Coronary artery (tissue), 2 donors: ENCODE measurements at places on chromosomes 5 and 9.

GRCh38 chr9:114386886-114387679, 699 bp downstream of the AKNA start:
- DNase-seq: no peak

DNA sequence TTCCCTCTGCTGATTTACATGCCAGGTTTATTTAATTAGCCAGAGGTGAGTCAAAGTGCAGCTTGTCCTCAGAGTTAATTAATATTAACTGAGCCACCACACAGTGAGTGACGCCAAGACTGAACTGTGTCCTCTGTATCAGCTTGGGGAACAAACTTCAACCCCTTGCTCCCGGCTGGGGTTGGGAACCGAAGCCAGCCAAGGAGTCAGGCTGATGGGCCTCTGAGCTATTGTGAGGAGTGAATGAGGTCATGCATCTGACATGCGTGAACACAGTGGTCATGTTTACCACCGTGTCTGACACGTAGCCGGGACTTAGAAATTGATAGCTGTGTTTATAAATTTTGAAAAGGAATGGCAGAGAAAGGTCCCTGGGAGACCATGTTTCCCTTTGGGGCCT, 17.1 kb downstream of the IGIP start:
- no peak for DNase-seq

DNA sequence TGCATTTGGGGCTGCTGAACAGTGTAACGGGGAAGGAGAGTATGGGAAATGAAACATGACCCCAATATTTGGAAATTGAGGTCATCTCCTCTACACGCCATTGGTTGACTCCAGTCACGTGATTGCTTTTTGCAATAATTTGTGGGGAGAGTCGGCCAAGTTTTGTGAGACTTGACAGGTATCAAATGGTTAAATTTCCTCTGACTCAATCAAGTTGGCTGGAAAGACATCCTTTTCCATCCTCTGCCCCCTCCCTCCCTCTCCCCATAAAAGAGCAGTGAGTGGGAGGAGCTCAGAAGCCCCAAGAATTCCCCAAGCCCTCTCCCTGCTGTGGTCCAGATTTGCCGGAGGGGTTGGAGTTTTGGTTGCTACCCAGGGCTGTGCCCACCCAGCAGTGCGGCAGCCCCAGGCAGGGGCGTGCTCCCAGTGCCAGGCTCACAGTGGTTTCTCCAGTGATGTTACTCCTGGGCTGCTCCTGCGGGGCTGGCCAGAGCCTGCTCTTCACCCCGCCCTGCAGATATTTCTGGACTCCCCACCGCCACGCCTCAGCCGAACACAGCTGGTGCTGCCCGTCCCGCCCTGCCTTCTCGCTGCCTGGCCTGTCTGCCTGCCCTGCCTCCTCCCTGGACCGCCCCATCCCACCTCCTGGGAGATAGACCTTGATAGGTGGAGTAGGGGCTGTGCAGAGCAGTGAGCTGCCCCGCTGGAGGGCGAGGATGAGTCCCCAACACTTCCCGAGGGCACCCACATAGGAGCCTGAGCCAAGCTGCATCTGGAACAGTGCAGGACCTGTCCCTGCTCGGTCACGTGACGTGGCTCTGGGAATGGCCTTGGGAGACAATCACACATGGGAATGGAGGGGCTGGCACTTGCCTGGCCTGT, 3.4 kb downstream of the COL5A1 start:
- peak; percentile 93 for DNase-seq

GRCh38 chr9:76023715-76024195, 133.3 kb downstream of the PCSK5 start:
- no peak for DNase-seq

GRCh38 chr9:4126996-4127395, 172.9 kb downstream of the GLIS3 start:
- no peak for DNase-seq

DNA sequence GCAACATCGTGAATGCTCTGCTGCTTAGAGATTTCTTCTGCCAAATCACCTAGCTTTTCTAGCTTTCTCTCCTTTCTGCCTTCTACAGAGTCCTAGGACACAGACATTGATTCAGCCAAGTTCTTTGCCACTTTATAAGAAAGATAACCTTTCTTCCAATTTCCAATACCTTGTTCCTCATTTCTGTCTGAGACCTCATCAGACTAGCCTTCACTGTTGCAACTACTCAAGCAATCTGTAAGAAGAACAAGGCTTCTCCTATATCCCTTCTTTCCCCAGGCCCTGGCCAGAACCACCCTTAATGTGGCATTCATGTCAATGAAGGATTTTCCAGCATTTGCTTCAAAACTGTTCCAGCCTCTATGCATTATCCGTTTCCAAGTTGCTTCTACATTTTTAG, 24.3 kb downstream of the FBXO10 start:
- no peak for DNase-seq

DNA sequence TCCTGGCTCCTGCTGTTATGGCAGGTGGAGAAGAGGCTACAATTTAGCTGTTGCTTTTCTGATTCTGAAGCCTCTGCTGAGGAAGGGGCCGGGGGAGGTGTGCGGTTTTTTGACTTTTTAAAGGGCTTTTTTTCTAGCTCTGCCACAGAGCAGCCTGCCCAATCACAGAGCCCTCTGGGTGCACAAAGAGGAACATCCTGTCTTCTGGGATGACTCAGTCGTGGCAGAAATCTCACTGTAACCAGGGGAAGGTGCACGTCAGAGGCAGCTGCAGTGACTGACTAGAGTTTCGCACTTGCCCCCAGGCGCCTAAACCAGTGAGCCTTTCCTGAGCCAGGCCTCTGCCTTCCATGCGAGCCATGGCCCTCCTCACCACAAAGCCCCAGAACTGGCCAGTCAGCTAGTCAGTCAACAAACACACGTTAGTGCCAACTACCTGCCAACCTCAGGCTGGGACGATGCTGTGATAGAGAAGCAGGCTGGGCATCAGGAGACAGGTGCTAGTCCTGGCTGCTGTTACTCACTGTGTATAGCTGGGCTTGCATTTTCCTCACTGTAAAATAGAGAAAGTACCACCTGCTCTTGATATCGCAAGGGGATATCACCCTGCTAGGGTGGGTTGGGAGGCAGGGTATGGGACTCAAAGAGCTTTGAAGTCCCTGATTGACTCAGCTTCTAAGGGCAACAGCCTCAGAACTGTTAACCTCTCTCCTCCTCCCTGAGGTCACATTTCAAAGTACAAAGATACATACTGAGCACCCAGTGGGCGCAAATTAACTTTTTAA, 2.2 kb downstream of the AKNA start:
- DNase-seq: peak; percentile 89

GRCh38 chr5:172586125-172587060, 54.7 kb upstream of the NEURL1B start:
- no peak for DNase-seq

DNA sequence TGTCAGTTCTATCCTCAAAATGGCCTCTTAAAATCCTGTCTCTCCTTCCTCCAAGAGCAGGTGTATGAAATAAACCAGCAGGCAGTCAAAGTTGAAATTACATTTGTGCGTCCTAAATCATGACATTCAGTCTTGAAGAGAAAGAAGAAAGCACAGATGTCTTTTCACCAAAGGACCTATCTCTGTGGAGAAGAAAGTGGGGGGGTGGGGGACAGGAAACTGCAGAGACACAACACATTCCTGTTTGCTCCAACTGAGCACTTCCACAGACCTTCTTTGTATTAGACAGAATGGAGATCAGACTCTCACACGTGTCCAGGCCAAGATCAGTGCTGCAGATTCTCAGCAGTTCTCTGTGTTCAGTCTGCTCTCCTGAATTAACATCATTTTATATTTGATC, 471.9 kb upstream of the RGMB start:
- no peak for DNase-seq
